T-helper 22 cell (primary cell): ENCODE measurements at places on chromosomes 1 and 21.

- no peak for DNase-seq
Measured at GRCh38 chr1:212668477-212668876, 31.2 kb downstream of the BATF3 start.

- no peak for DNase-seq
Measured at GRCh38 chr1:31227891-31228568, 11.7 kb downstream of the NKAIN1 start.

GRCh38 chr1:100584761-100585745 lies 47.1 kb downstream of the GPR88 start:
- DNase-seq = no peak

DNA sequence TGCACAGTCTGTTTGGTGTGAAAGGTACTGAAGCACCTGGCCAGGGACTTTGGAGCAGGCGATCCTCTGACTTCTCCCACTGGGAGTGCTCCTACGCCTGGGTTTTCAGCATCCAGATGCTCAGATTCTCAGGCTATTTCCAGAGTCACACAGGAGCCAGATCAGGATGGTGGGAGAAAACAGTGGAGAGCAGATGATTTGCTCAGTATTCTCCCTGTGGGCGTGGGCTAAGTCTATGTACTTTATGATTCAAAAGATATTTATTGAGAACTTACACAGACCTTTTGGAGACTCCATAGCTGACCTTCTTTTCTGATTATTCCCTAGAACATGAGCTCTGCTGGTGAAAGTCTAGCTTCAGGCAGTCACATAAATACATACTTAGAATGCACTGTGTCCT lies 134.6 kb downstream of the TENT5C start:
- DNase-seq = no peak

DNA sequence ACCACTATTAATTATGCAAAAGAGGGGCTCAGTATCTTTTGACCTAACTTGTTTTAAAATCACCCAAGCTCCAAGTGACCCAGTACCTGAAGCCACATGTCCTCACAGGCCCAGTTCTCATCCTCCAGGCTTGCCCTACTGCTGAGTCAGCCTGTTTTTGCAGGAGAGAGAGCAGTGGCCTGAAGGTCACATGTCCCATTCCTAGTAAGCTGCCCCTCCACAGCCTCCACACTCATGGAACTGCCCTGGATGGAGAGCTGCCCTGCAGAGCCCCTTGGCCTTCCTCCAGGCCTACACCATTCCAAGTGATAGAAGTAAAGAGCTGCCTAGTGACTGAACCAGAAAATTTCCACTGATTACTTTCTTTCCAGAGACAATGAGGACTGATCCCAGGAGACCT lies 139.8 kb upstream of the ST6GALNAC5 start:
- no peak for DNase-seq

- no peak for DNase-seq
Measured at GRCh38 chr1:247077213-247077612, 1.4 kb downstream of the ZNF670 start.

GRCh38 chr21:30740462-30740861 lies 6.6 kb downstream of the KRTAP21-2 start:
- DNase-seq = no peak

- DNase-seq = no peak
Measured at GRCh38 chr1:170203693-170204092, 57.9 kb downstream of the NTMT2 start.

GRCh38 chr21:37365517-37366481 lies 774 bp upstream of the DYRK1A start:
- peak; percentile 40 for DNase-seq

DNA sequence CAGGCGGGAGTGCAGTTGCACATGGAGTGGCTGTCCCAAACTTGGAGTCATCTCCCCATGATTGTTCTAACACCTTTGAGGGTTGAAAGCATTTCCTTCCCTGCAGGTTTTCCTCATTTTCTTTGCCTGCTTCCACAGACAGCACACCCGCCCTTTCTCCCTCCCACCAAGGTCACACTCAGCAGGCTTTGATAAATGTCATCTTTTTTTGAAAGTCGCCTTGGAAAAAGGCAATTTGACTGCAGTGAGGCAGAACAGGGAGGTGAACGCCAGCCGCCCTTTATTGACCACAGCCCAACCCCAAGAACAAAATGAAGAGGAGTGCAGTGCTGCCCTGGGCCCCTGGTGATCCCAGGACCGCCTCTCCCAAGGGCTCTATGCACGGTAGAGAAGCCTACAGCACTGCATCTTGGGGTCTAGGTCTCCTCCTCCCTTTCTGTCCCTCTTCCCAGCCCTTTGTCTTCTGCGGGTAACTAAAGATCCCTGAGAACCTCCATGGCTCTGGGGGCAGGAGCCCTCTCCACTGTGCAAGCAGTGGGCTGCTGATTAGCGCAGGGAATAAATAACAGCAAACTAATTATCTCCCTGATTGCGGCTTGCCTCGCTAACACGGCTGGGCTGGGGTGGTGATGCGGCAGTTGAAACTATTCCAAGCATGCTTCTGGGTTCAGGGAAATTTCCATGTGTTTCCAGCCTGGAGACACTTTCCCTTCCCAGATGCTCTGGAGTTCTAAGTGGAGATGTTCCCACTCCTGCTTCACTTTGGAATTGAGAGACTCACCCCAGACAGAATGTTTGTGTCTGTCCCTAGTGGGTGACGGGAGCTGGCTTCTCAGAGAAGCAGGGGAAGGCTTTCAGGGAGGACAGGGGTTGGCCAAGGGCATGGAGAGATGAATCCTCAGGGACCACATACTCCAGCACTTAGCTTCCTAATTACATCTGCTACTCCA lies 11.8 kb upstream of the AMIGO1 start:
- no peak for DNase-seq

DNA sequence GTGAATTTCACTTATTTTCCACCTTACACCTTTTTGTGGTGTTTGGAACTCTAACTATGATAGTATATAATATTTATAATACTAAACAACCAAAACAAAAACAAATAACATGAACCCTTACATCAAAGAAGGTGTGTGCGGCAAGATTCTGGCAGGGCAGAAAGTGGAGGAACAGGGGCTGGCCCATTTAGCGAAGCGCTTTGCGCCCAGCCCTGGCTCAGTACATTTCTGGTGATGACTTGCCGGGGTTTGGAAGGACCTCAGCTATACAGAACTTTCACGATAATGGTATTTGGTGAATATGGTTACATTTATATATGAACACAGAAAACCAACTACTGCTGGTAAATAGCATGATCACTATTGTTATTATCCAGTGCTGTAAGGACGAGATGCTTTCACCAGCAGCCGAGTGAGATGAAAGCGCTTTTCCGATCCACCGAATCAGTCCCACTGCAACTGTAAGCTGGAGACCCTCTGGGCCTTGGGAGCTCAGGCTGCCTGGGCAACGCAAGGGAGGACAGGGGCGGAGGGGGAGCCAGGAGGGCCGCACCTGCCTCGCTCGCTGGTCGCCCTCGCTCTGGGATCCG lies 63.9 kb downstream of the CD247 start:
- no peak for DNase-seq

DNA sequence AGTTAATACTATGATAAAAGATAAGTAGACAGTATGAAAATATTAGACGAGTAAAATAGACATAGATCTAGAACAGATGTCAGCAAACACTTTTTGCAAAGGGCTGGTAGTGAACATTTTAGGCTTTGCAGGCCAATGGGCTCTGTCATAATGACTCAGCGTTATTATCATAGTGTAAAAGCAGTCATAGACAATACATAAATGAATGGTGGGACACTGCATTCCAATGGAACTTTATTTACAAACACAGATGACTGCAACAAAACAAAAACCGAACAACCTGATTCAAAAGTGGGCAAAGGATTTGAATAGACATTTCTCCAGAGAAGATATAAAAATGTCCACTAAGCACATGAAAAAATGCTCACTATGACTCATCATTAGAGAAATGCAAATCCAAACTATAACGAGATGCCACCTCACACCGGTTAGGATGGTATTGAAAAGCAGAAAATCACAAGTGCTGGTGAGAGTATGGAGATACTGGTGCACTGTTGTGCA lies 7.3 kb downstream of the GSTM5 start:
- no peak for DNase-seq
